ENCODE measurements at places on chromosomes 1 and 21.
A peak's percentile ranks its signal among the peaks of the same experiment; 100 is the strongest.

- no peak for DNase-seq
Measured at GRCh38 chr1:224057461-224058199, 56.3 kb upstream of the FBXO28 start.

DNA sequence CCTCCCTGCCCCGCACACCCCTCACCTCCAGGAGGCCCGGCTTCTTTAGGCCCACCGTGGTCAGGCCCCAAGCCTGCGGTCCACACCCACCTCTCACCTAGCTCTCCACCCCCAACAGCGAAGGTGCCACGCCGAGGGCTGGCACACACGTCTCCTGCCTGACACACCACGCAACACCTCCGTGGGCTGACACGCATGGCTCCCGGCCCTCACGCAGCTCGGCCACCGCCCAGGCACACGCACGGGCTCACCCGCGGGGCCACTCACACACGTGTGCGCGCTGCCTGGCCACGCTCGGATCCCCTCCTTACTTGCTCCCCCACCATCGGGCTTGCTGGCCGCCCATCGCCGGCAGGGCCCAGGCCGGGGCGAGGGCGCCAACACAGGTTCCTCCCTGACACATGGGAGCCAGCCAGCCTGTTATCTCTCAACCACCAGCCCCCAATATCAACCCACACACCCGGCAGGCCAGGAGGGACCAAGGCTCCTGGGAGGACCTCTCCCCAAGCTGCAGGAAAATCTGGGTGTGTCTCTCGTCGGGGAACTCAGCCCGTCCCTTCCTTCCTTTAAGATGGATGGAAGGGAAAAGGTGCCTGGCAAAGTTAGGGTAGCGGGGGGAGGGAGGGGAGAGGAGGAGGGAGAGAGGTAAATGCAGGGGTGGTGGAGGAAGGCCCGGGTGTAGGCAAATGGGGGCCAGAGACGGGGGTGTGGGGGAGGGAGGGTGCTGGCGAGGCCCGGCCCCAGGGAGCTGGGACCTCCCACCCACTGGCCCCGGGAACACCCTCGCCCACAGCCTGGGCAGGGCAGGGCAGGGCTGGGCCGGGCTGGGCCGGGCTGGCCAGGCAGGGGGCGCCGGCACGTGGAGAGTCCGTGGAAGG, 546 bp downstream of the ELOVL1 start:
- DNase-seq: no peak

DNA sequence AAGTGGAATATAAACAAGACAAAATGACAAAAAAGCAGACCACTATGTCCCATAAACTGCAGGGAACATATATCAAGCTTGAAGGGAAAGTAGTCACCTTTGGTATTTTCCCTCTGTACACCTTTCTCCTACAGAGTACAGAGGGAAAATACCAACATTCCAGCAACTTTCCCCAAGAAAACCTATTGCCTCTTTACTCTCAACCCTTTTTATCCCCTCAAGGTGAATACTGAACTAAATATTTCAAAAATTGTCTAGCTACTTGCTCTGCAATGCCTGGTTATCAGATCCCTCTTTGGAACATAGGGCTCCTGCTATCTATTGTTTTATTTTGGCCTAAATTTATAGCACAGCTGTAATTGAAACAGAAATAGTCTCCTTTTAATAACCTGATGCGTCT, 15.8 kb downstream of the CTXND2 start:
- DNase-seq: no peak

- peak; percentile 29 for DNase-seq
Measured at GRCh38 chr1:179121159-179121938, 39.5 kb downstream of the TOR3A start.

- no peak for DNase-seq
Measured at GRCh38 chr1:233082778-233083550, 132.6 kb downstream of the NTPCR start.

DNA sequence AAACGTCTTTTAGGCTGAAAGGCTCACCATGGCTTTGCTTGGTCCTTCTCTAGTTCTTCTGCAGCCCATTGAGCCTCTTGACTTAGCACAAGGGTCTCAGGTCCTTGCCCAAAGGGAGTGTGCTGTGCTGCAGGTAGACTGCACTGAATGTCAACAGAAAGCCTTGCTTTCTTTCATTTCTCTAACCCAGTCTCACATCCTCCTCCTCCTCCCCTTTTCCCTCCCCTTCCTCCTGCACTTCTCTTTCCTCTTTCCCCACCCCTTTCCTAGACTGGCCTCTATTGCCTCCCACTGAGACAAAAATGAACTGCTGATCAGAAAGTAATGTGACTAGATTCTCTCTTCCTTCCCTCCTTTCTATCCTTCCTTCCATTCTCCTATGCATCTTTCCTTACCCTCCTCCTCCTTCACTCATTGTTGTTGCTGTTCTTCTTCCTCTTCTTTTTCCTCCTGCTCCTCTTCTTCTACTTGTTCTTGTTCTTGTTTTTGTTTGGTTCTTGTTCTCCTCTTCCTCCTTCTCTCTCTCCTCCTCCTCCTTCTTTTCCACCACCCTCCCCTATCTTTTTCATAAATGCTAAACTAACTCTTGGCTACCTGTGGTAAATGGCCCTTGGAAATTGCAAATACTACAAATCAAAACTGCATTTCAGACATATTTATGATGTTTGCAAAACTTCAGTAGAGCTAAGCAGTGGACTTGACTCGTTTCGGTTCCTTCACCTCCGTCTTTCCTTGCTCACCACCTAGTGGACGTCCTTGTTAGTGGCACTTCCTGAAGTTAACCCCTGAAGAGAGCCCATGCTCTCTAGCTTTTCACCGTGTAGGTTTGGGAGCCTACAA, at the start of gene SELL:
Gene SELL (minus strand): TSS at position 152 of the 840 bp plus-strand sequence. CDS start 122 bp downstream, at position 30.
- DNase-seq: peak; percentile 30

DNA sequence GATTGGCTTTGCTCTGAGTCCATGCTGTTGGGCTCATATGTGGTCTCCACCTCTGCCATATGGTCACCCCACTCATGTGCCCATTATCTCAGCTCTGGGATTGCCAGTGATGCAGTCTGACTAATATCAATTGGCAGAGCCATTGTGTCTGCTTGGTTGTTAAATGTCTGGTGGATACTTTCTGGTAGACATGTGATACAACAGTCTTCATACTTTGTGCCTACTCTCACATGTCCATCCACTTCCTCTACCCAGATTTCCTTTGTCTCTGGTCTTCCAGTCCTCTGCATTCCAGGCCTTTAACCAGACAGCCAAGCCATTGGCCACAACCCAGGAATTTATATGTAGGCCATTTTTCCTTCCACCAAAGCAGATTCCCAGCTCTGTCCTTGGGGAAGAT, 30.8 kb upstream of the DIPK1A start:
- DNase-seq: no peak

- no peak for DNase-seq
Measured at GRCh38 chr1:205026181-205026580, 16.8 kb upstream of the CNTN2 start.

- no peak for DNase-seq
Measured at GRCh38 chr1:197981561-197981960, 64.4 kb downstream of the LHX9 start.

DNA sequence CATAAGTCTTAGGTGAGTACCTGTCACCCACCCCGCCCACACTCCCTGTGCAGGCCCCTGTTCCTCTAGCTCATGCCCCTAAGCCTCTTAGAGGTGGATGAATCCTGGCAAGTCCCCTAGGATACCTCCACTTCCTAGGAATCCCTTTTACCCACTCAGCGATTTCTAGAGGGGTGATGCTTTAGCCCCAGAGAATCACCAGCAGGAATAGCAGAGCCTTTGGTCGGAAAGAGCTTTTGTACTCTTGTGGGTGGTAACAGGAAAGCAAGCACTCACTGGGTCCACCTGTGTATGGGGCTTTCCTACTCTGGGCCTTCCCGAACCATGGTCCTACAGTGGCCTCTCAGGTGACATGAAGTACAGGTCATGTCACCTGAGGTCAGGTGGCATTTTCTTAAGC, 172.4 kb downstream of the CLIC6 start:
- no peak for DNase-seq

- DNase-seq: no peak
Measured at GRCh38 chr1:58395355-58395754, 151.2 kb downstream of the OMA1 start.

- DNase-seq: peak; percentile 66
Measured at GRCh38 chr1:72282271-72283021, at the start of gene NEGR1. NEGR1 (minus strand) TSS chr1:72282539.

DNA sequence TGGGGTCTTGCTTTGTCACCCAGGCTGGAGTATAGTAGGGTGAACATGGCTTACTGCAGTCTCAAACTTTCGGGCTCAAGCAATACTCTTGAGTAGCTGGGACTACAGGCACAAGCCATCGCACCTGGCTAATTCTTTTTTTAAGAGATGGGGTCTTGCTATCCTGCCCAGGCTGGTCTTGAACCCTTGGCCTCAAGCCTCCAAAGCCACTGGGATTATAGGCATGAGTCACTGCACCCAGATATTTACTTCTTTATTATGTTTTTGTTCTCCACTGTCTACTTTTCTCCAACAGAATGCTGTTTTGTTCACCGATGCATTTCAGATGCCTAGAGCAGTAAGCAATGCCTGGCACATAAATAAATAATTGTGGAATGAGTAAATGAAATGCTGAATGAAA, 72.4 kb downstream of the ADCY10 start:
- DNase-seq: no peak

DNA sequence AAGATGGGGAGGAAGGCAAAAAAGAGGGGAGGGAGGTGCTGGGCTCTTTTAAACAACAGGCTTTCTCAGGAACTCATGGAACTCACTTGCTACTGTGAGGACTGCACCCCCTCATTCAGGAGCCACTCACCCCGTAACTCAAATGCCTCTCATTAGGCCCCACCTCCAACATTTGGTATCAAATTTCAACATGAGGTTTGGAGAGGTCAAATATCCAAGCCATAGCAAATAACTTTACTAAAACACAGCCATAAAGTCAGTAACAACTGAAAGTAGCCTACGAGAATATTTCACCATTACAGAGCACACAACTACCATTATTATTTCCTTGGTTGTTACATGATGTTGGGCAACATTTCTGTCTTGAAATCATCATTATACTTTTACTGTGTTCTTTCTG, 13.1 kb upstream of the DMRTB1 start:
- DNase-seq: no peak

GRCh38 chr1:98045767-98046641, 125.2 kb upstream of the DPYD start:
- DNase-seq: no peak

DNA sequence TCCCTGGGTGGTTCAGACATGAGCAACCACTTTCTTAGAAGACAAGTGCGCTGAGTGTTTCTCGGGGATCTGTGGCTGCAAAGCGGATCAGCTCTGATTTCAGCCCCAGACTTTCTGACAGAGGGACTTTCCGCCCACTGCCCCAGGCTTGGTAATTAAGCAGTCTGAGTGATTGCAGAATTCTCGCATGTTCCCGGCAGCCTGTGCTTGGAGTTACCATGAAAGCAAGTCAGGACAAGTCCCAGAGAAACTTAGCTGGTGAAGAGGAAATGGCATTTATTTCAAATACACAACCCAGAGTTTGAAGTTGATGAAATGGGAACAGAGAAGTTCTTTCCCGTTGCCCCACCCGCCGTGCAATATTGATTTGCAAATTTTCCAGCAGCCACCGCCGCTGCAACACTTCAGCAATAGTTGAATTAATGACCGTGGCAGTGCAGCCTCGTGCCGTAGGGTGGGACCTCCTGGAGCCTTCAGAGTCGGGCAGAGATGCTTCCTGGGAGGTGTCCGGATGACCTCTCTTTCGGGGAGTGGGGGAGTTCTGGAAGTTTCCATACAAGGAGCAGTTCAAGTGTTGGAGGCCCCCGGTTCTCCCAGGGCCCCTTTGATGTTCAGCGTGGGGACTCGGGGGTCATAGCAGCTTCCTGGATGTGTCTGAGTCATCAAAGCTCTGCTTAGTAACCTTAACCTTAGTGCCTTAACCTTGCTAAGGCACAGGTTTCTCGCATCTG, 134.7 kb downstream of the KAZN start:
- DNase-seq: no peak

DNA sequence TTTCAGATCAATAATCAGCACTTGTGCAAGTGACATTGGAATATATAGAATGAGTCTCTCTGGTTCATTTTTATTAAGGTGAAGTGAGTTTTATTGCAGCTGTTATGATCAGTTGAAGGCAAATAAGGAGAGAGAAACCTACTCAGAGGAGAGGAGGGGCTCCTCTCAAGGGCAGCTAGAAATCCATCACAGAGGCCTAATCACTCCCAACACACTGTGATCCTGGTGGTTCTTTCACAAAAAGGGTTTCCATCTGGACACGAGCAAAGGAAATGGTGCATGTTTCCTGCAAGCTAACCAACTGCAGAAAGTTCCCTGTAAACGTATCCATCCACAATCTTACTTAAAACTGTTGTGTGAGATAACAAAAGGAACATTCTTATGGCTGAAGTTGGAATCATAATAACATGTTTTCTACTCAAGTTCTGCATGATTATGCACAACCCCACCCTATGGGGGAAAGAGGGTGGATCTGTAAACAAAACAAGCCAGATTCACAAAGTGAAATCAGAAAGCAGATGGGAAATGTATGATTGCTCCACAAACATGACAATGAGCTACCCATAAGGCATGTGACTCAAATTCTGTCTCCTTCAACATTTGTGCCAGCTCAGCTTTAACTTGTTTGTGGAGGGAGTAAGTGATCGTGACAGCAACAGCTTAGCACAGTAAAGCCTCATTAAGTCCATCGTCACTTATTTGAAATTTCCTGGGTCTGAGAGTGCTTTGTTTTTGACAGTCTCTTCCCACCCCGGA, 141.2 kb upstream of the ST6GALNAC5 start:
- no peak for DNase-seq

All from right renal pelvis (tissue), 4 donors.